ENCODE measurements at places on chromosomes 7 and 10.

DNA sequence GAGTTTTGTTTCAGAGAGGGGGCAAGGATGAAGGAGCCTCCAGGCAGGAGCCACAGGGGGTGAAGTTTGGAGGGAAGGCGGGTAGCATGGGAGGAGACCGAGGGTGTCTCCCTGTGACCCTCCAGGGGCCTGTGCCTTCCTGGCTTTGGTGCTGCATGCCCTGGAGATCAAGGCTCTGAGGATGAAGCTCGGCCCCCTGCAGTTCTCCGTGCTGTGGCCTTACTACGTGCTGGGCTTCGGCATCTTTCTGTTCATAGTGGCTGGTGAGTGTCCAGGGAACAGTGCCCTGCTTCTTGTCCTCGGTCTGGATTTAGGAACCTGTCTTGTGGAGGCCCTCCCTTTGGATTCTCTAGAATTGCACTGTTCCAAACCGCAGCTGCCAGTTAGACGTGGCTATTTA, 9.2 kb upstream of the ZSCAN25 start:
- no peak for DNase-seq

DNA sequence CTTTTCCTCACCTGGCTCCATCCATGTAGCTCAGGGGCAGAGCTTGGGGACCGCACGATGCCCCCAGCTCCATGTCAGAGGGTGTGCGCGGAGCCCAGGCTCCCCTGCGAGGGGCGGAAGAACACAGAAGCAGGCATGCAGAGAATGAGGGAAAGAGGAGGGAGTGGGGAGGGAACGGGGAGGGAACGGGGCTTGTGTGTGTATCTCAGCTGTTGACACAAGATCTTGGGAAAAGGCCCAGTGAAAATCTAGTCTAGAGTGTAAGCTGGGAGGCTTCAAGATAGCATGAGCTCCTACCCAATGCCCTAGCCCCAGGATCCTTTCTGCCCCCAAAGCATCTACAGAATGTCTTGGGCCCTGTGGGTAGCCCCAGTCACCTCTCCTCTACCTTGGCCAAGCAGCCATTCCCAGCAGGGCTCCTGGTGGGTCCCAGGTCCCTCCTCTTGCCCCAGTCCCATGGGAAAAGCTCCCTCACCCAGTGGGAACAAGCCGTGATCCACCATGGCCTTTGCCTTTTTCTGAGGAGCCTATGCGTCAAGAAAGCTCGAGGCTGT, 25.1 kb upstream of the NDST2 start:
- no peak for DNase-seq

DNA sequence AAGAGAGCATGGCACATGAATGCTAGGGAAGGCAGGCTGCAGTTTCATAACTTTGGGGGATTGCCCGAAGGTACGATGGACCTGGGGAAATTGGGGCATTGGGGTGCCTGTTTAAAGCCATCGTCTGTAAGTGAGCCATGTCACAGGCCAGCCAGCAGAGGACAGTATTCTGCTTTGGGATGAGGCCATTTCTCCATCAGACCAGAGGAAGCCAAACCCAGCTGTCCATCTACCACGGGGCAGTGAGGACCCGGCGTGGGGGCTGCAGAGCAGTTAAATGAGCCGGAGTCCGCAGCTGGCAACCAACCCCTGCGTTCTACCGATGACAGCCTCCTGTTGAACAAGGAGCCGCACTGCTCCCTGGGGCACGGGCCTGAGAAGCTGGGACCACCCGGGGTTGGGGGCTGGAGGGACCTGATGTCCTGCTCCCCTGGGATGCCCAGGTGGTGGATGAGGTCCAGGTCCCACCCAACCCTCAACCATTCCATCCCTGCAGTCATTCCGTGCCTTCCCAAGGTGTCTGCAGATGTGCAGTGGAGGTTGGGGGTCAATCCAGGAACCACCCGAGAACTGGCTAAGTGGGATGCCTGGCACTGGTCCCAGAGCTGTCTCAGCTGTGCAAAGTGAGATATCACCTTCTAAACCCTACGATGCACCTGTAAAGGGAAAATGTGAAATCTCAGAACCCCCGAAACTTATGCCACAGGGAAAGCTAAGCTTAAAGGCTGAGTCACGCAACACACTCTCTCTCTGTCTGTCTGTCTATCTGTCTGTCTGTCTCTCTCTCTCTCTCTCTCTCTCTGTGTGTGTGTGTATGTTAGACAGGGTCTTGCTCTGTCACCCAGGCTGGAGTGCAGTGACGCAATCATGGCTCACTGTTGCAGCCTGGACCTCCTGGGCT, 12.1 kb upstream of the RHBDD2 start:
- DNase-seq = peak; percentile 59

DNA sequence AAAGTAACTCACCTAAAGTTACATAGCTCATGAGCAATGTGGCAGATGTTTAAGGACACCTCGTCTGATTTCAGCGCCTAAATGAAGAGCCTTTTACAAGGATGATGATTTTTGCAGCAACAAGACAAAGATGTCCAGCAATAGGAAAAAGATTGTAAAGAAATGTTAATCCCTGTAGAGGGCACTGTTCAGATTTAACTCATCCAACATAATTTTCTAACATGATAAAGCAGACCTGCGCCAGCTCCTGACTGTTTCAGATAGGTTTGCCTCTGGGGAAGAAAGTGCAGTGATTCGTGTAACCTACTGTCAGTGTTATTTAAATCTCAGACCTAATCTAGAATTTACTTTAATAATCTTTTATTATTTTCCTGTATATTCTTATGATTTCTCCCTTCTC, 595.2 kb downstream of the AUTS2 start:
- no peak for DNase-seq

DNA sequence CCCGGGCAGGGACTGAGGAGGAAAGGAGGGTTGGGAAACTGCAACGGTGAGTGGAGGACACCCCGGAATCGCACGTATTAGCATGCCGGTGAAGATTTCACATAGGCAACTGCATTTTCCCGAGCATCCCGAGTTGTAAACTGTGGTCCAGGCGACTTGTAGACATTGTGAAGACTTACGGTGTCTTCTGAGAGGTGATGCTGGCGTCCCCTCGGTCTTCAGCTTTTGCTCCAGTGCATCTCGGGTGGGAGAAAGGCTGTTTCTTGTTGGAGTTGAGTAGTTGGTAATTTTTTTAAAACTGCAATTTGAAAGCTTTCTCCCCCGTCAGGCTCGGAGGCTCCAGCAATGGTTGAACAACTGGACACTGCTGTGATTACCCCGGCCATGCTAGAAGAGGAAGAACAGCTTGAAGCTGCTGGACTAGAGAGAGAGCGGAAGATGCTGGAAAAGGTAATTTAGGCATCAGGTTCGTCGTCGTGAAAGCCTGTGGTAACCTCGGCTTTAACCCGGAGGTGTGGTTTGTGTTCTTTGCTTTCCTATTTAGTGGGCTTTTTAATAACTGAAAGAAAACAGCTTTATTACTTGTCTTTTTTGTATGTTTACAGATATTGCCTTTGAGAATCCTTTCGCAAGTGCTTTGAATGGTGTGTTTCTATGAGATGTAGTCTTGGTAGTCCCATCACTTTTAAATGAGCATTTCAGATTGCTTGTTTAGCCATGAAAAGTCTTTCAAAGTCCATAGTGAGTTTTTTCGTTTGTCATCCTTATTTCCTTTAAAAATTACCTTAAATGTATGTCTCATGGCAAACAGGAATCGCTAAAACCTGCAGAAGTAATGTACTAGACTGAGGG, 687 bp downstream of the HELLS start:
- DNase-seq = no peak

- DNase-seq = no peak
Observed at GRCh38 chr7:91310830-91311460, 46.7 kb downstream of the FZD1 start.

GRCh38 chr10:3755440-3756359, 29.3 kb downstream of the KLF6 start:
- DNase-seq = no peak

DNA sequence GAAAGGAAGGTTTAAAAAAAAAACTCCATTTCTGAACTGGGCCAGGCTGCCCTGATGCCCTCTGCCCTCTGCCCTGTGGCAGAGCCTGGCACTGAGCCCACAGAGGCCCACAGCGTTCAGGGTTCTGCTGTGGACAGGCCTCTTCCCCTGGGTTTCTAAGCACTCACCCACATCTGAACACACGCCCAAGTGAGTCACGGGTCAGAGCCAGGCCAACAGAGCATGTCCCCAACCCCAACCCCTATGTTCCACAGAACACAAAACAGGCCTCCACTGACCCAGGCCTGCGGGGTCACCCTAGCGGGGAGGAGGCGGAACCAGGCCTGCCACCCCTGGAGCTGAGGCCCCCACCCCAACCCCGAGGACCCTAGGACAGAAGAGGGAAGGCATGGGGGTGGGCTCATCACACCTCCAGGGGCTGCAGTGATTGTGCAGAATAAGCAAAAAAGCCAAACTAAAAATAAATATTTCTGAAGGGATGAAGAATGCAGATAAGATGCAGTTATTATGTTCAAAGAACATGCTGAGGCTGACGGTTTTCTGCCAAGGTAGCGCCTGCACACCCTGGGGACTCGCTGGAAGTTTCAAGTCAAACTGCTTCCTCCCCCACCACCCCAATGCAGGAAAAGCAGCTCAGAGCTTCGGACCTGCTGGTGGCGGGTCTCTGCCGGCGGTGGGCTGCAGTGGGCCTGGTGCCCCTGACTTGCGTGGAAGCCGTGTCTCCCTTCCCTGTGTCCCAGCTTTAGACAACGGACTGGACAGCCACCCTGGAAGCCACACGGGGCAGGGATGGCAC, 5.4 kb downstream of the WDR86 start:
- no peak for DNase-seq

- DNase-seq = no peak
Observed at GRCh38 chr10:101031796-101032636, 982 bp downstream of the SFXN3 start.

DNA sequence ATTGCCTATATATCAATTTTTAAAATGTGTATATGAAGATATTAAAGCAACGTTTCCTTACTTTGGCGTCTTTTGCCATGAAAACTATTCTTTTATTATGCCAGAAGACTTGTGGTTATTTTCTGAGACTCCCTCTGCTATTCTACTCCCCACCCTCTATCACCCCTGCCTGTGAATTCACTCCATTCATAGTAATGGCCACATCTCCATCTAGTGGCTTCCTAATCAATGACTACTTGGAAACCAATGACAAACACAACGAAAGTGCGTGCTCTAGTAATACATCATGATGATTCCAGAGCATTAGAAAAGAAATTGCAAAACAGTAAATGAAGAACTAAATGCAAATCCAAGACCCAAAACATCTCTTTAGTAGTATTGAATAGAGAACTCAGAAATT, 186.7 kb upstream of the HGF start:
- DNase-seq = no peak

- DNase-seq = no peak
Observed at GRCh38 chr7:150958062-150958552, 20.0 kb downstream of the KCNH2 start.

DNA sequence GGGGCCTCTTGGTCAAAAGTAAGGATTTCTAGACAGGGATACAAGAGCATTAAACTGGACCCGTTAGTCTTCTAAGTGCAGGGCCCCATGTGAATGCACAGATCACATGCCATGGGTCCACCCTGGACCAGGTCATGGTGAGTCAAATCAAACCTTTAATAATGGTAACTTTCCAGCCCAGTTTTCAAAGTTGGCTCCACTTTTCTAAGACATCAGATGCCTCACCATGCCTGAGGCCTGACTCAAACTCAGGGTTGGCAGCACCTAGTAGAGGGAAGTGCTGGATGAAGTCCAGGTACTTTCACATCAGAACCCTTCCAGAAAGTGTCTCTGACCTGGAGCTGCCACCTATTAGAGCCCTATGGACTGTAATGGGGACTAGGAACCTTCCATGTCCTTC, 9.7 kb upstream of the SMIM30 start:
- DNase-seq = no peak

DNA sequence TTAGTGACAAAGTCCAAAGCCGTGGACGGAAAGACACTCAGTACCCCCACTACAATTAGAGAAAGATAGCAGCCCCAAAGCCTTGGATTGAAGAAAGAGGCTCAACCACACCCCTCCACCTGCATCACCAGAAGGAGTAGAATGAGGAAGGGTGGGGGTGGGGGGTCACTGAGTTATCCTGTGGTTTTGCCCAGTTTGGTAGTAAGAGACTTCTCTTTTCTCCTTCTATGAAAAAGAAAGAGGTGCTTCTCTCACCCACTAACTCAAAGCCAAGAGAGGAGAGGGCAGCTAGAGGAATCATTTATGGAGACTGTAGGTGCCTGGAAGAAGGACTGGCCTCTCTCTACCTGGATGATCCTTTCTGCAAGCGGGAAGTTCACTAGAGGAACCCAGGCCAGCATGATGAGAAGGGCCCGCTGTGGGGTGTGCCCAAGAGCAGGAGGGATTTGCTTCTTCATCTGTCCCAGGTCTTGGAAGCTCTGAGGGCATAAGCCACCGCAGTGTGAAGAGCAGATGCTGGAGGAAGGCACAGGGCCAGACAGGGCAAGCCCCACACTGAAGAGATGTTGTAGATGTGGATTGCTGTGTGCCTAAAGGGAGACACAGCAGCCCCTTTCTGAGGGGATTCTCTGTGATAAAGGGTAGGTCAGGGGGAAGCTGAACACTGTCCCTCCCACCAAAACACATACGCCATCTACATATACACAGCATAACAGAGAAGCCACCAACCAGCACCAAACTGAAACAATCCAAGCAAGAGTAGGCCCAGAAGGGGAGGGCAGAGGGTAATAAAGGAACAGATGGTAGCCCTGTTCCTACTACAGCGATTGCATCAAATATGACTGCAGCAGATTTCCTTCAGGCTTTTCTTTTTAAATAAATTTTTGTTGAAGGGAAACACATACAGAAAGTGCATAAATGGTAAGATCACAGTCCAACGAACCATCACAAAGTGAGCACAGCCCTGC, 25.8 kb upstream of the LANCL2 start:
- no peak for DNase-seq

DNA sequence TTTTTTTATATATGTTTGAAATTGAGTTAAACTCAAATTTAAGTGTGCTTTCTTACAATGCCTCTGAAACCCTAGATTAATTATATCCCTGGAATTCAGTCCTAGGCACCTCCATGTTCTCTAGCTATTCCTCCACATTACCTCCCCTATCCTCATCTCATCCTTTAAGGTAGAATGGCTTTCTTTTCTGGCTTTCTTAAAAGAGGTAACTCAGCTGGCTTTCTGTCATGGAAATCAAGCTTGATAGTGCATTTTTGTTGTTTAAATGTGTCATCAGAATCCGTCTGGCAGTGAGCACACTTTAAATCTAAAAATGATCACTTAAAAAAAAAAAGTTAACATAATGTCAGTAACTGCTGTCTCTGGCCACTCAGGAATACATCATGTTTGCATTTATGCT, 42.2 kb downstream of the AHR start:
- no peak for DNase-seq

GRCh38 chr10:131636841-131637724, 263.7 kb upstream of the PPP2R2D start:
- DNase-seq = no peak
